ENCODE measurements at places on chromosomes 7 and 10.

DNA sequence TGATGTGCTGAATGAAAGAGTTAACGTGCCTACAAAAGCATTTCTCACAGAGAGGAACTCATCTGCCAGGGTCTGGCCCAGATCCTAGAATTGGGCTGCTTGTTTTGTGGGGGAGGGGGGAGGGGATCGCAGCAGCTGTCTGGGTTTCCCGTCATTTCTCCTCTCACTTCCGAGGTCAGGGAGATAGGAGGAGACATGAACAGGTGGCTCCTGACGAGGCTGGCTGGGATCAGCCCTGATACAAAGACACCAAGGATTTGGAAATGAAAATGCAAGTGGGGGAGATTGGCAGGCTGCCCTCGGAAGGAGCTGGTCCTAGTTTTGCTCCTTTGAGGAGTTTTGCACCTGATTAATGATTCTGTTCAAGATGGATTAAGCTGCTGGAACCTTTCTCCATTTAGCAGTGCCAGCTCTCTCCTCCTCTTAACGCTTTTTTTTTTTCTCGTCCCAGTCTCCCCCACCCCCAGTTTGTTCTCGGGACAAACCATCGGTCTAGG, 86.8 kb upstream of the KMT2C start:
- no peak for DNase-seq

DNA sequence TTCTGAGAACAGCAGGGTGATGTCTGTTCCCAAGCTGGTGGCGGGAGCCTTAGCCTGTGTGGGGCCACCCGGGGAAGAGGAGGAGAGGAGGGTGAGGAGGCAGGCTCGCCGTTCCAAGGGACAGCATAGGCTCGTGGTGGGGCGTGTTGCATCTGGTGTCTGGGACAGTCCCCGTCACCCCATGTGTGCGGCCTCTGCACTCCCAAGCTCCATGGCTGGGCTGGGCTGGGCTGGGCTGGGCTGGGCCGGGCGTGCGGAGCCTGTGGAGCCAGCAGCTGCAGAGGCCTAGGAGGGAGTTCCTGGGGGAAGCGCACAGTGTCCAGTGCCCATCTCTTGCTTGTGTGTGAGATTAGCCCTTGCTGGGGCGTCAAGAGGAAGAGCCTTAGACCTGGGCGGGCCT, 20.9 kb upstream of the TTYH3 start:
- no peak for DNase-seq

DNA sequence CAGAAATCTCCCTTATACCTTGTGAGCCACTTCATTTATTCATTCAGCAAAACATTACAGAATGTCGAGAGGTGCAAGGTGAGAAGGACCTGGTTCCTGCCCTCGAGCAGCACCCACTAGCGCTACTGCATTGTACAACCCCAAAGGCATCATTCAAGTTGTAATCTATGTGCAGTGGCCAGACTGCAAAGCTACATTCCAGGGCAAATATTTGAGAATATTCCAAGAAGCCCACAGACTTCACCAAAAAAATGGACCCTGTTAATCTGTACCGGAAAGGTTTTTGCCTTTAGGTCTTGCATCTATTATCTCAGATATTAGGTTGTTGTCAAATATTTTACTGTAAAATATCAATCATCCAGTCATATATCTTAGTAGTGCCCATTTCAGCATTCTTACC, 295.4 kb upstream of the FZD1 start:
- no peak for DNase-seq

- no peak for DNase-seq
These were observed 1.2 kb downstream of the AHCYL2 start for GRCh38 chr7:129225931-129226572.

GRCh38 chr10:65742906-65743305, 1182.9 kb upstream of the LRRTM3 start:
- no peak for DNase-seq

DNA sequence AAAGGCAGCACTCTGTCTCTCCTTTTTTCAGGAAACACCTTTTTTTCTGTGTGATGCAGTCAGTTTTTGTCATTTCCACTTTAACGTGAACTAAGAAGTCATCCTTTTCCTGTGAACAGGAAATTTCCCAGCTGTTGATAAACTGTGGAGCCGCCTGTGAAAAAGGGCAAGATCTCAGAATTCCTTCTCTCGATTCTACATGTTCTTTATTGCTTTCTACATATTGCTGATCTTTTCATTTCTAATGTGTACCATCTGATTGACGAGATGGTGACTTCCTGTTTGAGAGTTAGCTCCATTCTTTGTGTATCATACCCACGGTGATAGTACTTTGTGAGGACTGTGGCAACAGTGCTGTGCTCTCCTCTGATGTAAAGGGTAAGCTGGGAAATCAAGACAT, 50.4 kb downstream of the ADD3 start:
- no peak for DNase-seq
